AG09309 (cell line): ENCODE measurements at places on chromosomes 2 and 18.

- DNase-seq, result no peak
These were observed 3.5 kb upstream of the EMILIN1 start for GRCh38 chr2:27074738-27075565.

DNA sequence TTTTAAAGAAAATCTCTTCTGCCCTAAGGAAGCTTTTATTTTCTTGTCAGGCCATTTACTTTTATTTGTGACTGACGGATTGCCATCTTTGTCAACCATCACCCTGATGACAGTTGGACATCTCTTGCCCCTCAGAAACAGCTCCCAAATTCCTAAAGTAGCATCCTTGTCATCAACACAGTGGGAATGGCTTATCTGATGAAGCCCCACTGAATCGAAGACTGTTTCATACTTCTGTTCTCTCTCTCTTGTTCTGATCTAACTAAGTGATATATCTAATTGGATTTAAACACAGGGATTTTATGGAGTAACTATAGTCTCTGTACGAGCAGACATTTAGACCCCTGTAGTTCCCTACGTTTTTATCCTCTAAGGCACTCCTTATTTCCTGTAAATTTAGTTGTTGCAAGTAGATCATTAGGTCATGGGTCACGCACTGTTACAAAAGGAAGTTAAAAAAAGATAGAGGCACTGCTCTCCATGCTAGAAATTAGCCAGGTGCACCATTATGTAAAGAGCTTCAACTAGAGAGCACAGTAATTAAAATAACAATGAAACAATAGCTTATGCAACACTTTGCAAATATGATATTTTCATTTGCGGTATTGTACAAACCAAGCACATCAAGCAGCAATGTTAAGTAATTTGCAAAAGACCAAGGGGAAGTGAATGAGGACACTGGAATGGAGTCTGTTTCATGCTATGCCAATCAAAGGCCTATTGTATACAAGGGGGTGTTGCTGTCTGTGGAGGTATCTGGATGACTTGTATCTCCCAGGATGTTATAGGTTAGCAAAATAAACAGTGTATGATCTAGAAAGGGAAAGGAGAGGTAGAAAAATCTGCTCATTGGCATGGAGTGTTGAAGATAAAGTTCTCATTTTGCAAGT lies 284.7 kb downstream of the LRRTM1 start:
- DNase-seq, result no peak

GRCh38 chr2:237594514-237594871 lies 4.0 kb upstream of the RAB17 start:
- DNase-seq, result no peak

- DNase-seq, result no peak
These were observed 30.1 kb downstream of the HS1BP3 start for GRCh38 chr2:20620696-20621365.

- no peak for DNase-seq
These were observed 9.0 kb downstream of the CDKL4 start for GRCh38 chr2:39234754-39235153.

- DNase-seq, result no peak
These were observed 278.9 kb downstream of the PRKCE start for GRCh38 chr2:45930396-45930792.

DNA sequence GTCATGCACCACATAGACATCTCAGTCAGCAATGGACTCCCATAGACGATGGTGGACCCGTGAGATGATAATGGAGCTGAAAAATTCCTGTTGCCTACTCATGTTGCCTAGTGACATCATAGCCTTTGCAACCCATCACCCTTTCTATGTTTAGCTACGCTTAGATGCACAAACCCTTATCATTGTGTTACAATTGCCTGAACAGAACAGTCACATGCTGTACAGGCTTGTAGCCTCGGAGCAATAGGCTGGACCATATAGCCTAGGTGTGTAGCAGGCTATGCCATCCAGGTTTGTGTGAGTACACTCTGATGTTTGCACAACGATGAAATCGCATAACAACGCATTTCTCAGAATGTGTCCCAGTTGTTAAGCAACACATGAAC lies 221.6 kb downstream of the ALPK2 start:
- DNase-seq, result no peak

DNA sequence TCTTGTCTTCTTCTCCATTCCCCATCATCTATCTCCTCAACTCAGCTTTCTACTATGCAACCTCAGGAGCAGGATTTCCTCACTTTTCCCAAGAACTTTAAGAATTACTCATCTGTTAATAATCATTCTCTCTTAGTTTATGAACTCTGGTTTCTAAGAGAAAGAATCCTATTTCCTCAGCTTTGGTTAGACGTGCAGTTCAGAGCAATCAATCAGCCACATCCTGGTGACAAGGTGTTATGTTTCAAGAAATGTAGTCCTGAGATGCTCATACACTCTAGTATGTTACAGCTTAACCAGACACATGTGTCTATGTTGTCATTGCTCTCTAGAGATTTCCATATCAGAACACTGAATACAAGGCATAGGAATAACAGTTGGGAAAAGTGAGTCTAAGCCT lies 277.9 kb downstream of the MBD2 start:
- no peak for DNase-seq

DNA sequence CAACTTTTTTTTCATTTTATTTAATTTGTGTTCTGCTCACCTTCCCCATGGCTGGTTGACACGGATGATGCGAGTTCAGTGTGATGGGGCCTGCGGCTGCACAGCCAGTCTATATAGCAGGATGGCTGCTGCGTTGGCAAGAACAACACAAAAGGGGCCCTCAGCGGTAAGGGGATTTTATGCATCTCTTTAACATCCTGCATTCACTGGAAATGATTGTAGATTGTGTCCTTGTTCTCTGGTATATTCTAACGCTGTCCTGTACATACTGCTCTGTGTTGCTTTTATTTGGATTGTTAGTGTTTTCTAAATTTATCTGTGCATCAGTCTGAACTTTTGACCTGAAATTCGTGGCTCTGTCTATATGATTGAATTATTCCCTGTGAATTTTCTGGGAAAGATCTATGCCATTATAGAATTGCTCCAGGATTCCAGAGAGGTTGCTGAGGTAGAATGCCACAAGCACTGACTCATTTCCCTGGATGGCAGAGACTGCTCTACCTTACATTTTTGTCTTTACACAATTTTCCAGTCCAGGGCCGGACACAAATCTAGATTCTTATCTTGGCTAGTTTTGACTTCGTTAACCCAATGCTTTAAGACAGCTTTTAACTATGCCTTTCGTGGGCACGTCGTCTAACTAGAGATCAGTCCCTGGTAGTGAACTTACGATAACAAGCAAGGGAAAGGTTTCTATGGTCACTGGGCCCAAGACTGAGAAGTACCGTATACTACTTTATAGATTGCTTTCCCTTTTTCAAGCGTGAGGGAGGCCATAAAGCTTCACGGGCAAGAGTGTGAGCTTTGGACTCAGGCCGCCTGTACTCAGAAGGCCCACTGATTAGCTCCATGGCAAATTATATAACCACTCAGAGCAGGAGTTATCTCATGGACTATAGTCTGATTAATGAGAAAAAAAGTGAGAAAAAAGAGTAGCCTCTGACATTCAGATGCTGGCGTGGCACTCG lies at the start of gene CRYGC:
CRYGC (minus strand) TSS at position 85 of the 968 bp plus-strand sequence; CDS start at position 49, 36 bp downstream.
- no peak for DNase-seq

DNA sequence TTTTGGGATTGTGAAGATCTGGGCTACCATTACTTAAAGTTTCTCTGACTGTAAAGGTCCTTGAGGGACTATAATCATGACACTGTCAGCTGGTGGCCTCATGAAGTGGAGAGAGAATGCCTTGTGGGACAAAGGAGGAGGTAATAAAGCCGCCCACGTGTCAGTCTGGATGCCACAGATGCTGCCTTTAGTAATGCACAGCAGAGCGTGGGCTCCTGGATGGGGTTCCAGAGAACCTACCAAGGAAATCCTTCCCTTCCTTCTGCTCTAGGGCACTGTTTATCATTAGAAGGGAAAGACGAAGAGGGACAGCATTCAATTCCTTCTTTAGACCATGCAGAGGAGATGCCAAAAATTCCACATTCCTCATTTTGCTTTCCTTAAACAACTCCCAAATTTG lies 63.5 kb downstream of the COL5A2 start:
- DNase-seq, result no peak

- no peak for DNase-seq
These were observed 127.8 kb downstream of the MBP start for GRCh38 chr18:77004555-77005380.

- no peak for DNase-seq
These were observed 35.6 kb downstream of the XDH start for GRCh38 chr2:31378791-31379501.

DNA sequence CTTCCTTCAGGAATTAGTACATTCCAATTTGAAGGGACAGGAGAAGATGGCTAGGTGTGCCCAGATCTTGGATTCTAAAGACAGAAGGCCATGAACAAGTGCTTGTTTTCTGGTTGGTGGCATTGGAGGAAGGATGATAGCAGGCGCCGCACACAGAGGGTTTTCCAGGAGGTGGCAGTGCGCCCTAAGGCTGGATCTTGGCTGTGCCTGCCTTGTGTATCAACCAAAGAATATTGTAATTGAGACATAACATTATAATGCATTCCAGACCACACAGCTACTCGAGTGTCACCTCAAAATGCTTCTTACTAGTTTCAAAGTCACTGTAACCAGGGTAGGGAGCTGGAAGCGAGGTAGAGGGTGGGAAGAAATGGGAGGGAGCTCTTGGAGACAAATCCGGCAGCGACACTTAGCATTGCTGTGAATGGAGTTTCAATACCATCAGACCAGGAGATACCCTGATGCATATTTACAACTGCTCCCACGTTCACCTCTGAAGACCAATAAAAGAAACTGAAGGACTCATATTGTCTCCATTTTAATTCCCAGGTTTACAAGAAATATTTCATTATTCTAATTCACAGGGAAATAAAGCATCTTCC lies 42.5 kb downstream of the CPO start:
- DNase-seq, result peak; percentile 46

GRCh38 chr2:236768393-236769140 lies 198.9 kb downstream of the ACKR3 start:
- DNase-seq, result no peak
